CD8-positive, alpha-beta memory T cell (primary cell): ENCODE measurements at places on chromosomes 7 and 10. TPM values are rescaled to one million over a fixed set of nuclear protein-coding genes. Genes with fewer than 3 reads are reported as not detected.

GRCh38 chr7:155587486-155587885 is 41.1 kb upstream of the CNPY1 start:
- DNase-seq: no peak

DNA sequence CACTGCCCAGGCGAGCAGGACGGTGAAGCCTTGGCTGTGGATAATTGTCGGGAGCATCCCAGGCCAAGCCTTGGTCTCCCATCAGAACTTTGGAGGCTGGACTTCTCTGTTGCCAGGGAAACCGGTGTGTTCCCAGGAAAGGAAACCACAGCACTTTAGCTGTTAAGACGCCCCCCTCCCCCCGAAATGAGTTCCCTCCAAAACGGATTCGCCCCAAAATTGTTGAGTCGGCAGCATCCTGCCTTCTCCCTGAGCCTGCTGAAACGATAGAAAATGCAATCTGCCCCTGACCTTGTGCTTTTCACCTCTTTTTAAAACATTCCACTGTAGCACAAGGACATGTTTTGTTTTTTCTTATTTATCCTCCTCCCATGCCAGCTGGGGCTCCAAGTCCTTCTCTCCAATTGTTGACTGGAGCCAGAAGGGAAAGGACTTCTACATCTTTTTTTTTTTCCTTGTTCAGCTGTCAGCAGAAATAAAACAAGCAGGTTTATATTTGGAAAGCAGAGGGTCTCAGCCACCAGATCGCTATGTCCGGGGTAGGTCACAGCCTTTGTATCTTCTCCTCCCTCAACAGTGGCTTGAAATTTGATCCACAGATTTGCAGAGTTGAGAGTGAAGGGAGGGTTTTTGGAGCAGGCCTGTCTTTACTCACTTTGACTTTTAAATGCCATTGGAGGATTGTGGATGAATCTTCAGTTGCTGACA is 116.5 kb downstream of the ZMIZ1 start:
- no peak for DNase-seq

DNA sequence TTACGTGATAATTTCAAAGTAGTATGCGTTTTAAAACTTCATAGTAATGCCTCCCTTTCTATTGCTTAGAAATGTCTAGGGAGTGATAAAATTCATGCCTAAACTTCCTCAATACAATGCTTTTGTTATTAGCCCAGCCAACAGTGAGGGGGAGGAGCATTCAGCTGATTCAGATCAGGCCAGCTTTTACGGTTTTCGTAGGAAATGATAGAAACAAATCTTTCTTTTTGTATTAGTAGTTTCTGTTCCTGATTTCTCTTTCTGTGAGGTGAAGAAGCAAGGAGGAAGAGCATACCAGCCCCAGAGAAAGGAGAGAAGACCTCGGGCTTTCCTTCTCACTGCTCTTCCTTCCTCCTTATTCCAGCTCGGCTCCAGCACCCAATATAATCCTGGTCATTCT is 35.2 kb upstream of the ITPRID1 start:
- DNase-seq: no peak

- DNase-seq: no peak
These were observed 90.2 kb upstream of the GNA12 start for GRCh38 chr7:2934211-2934731.

Gene ZWINT
- total RNA-seq: 114 TPM

- DNase-seq: peak; percentile 58
These were observed 136.6 kb downstream of the PTPN20 start for GRCh38 chr10:47047577-47048525.

- no peak for DNase-seq
These were observed 39.2 kb downstream of the ELMO1 start for GRCh38 chr7:37409461-37409860.

Gene ZNF804B
- not detected for total RNA-seq

DNA sequence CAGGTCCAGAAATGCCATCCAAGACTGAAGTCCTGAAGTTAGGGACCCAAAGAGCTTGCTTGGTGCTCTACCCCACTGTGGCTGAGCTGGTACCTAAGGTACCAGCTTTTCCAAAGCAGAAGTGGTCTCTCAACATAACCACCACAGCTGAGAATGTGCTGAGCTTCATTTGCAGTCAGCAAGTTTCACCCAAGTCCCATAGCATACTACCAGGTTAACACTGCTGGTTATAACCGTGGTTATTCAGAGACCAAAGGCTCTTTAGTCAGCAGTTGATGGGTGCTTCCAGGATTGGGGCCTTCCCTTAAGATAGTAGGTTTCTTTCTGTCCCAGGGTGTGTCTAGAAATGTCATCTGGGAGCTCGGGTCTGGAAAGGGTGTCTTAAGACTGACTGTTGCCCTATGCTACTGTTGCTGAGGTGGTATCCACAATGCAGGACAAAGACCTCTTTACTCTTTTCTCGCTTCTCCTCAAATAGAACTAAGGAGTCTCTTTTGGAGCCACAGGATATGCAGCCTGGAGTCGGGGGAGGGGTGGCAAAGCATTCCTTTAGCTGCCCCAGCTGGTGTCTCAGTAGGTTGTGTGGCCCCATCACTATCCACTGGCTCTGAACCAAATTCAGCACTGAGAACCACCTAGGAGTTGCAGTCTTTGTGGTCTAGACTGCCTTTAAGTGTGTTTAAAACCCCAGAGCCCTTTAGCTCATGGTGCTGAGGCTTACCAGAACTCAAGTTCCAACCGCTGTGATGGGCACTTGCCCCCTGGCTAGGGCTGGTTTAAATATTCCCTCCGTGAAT is 354.9 kb upstream of the SEMA3C start:
- DNase-seq: no peak

GRCh38 chr10:70474780-70475179 is 3.8 kb upstream of the PALD1 start:
- no peak for DNase-seq

- DNase-seq: no peak
These were observed 515 bp downstream of the FAM149B1 start for GRCh38 chr10:73168465-73168803.

DNA sequence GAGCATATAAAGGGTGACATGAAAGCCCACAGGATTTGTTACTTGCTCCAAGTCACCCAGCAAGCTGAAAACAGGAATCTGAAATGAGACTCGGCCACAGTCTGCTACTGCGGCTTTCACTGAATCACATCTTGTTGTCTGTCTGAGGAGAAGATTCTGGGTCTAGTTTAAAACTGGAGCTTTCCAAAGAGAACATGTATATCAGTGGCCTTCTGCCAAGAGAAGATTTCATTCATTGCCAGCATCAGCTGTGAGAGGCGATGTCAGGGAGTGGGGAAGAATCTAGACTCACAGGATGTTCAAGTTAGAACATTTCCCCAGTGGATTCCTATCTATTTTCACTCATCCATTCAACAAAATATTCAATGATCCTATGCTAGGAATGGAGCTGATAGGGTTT is 122.8 kb downstream of the GALNT17 start:
- no peak for DNase-seq

Gene CCDC172
- total RNA-seq: not detected

GRCh38 chr7:73394422-73394821 is 39.2 kb upstream of the FZD9 start:
- no peak for DNase-seq

Gene C10orf62
- total RNA-seq: not detected

GRCh38 chr10:47363781-47364180 is 15.6 kb downstream of the RBP3 start:
- DNase-seq: no peak

DNA sequence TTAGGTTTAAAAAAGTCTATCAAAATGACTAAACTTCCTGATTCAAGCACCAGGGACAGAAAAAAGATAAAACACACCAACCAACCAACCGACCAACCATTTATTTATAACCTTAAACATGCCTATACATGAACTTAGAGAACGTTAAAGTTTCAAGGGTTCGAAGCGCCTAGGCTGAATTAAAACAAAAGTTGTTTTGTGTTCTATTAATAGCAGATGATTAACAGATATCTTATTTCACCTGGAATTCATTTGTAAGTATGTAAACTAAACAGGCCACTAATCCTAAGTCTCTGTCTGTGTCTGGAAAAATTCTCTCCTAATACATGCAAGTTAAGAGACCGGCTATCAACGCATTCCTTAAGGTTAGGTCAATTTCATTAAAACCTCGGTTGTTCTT is 1.4 kb downstream of the BAIAP2L1 start:
- DNase-seq: no peak

Gene GPNMB
- total RNA-seq: 7.2 TPM

GRCh38 chr10:6396652-6397051 is 183.4 kb downstream of the PRKCQ start:
- DNase-seq: no peak

DNA sequence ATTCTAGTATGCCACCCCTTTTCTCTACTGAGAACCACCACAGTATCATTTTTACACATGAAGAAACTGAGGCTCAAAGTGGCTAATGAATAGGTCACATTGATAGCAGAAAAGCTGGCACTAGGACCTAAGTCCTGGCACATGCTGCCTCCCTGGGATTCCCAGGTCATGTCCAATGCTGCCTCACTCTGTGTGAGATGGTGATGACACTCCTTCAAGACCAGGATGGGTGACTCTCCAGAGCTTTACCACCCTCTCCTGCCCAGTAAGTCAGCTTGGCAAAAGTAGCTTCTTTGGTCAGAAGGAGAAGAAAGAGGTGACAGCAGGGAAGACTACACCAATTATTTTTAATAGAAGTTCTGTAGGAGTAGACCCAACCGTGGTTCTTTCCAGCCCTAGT is 13.3 kb upstream of the AKR1B10 start:
- DNase-seq: no peak

Gene CAMK1D
- total RNA-seq: 10.0 TPM

Gene ZNF365
- 0.53 TPM for total RNA-seq

DNA sequence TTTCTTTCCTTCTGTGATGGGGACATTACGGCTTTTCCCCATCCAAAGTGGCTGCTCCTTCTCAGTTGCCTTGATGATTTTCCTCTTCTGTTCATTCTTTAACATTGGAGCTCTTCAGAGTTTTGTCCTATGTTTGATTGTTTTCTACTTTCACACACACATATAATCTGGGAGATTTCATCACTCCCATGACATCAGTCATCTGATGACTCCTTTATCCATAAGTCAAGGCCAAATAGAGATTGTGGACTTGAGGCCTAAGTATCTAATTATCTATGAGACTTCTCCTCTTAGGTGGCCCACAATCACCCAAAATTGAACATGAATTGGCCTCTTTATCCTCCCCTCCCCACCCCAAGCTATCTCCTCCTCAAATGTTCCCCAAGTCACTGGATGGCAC is 5.3 kb upstream of the COL1A2 start:
- DNase-seq: no peak

DNA sequence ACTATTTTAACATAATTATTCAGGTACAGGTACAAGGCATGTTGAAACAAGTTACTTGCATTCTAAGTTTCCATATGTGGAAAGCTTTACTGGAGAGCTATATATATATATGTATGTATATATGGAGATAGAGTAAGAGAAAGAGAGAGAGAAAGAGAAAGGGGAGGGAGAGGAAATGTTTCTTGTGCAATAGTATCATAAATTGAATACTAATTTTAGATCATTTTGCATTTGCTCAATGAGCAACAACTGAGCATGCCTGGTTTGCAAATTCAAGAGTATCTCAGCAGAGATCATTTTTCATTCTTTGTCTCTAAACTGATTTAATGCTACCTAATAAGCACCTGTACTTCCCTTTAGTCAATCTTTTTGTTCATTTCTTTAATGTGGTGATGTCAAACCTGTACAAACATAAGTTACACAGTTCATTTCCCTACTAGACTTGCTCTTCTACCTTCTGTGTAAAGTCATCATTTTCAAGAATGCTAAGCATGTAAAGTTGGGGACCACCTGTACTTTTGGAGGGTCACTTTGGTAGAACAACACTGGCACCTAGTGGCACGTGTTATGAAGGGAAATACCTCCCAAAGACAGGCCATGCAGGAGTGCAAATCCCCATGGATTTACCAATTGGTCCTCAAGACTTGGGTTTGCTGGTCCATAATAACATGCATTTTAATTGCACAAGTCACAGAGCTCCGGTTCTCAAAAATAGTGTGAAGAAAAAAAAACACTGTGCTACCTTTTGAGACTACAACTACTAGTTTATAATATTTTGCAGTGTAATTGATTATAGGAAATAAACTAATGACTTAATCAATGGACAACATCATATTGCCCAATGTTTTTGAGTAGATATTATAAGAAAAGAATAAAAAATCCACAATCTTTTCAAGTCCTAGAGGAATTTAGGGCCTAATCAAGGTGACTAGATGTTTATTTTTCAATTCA is 431.2 kb upstream of the IGFBP3 start:
- DNase-seq: no peak

DNA sequence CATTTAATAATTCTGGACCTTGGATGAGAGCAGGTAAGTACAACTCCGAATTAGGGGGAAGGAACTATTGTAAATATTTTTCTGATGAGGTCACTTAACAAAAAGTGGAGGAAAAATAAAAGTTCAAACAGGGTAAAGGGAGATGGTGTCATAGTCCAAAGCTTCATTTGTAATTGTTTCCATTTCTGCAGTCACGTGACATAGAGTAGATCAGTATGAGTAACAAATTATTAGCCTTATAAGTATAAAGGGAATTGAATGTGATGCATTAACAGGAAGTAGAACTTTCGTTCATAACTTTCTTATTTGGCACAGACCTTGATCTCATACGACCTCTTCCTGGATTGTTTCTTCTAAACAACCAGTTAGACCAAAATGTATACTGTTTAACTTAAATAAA is 347.2 kb upstream of the TPK1 start:
- DNase-seq: no peak

DNA sequence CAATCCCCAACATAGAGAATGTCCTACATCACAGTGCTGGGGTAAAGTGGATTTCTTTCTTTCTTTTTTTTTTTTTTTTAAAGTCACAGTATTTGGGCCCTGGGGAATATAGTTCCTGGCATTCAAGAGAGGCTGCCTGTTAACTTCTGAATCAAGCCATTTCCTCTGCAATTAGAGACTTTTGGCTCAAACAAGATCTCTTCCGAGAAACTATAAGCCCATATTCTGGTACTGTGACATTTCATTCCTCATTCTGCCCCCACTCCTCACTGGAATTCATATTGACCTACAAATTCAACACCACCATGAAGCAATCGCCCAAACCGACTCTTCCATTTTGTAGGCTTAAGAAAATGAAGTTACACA is 187.4 kb downstream of the PHTF2 start:
- no peak for DNase-seq

Gene SH2D4B
- 0.13 TPM for total RNA-seq

Gene SCIN
- total RNA-seq: 0.29 TPM
